ENCODE measurements at places on chromosomes 7 and 10.

GRCh38 chr10:98646998-98647917 lies 200.5 kb upstream of the HPS1 start:
- no peak for DNase-seq

DNA sequence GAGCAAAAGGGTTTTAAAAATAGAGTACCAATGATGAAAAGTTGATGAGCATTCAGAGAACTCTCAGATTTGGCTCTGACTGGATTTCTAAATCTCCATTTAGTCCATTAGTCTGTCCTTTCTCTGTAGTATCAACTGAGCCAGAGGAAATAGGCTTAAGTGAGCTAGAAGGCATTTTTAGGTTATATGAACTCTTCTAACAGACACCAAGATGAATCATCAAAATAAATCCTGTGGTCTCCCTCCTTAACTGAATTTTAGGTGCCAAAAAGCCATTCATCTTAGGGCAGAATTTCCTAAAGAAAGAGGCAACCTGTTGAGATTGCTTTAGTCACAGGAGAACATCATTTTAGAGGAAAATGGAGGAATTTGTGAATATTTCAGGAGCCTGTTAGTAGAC lies 305.1 kb downstream of the AUTS2 start:
- no peak for DNase-seq

- DNase-seq, result no peak
Observed at GRCh38 chr7:40694026-40694809, 559.4 kb downstream of the SUGCT start.

DNA sequence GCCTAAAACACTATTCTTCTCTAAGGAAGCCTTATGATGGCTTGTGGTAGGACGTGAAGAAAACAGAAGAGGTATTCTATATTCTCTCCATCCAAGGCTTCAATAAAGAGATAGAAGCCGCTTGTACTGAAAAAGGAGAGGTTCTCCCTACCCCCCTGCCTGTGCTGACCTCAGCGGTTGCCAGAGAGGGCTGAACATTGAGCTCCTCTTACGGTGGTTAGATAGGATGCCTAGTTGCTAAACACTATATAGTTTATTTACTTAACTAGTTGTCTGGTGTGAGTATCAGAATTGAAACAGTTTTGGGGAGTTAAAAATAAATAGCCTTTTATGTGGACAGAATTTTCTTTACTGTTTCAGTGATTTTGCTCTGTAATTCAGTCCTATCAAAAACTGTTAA lies 112.2 kb downstream of the TFPI2 start:
- DNase-seq, result no peak

DNA sequence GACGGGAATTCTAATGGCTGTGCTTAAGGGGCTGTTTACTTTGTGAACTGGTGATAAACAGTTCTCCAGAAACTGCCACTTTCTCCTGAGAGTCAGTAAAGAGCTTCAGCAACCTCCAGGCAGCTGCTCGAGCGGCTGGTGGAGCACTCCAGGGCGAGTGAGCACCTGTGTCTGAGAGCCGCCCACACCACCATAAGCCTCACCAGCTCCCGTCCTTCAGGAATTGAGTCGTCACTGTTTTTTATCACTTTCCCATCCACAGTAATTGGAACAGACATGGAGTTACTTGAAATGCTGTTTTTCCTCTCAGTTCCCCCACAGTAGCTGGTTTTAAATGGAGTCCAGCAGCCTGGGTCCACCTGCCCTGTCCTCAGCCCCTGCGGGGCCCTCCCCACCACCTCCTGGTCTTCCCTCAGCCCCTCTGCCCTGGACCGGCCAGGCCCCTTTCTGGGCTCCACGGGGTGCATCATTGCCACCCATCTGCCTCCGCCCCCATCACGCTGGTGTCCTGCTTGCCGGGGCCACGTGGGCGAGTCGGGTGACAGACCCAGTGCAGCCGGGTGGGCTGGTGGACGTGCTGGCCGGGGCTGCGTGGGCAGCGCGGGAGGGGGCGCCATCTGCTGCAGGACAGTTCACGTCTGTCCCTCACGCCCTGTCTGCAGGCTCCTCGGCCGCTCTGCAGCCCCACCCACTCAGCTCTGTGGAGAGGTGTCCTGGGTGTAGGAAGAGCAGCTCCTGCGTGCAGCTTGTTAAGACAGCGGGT lies 56.0 kb downstream of the NKX6-2 start:
- DNase-seq, result no peak

DNA sequence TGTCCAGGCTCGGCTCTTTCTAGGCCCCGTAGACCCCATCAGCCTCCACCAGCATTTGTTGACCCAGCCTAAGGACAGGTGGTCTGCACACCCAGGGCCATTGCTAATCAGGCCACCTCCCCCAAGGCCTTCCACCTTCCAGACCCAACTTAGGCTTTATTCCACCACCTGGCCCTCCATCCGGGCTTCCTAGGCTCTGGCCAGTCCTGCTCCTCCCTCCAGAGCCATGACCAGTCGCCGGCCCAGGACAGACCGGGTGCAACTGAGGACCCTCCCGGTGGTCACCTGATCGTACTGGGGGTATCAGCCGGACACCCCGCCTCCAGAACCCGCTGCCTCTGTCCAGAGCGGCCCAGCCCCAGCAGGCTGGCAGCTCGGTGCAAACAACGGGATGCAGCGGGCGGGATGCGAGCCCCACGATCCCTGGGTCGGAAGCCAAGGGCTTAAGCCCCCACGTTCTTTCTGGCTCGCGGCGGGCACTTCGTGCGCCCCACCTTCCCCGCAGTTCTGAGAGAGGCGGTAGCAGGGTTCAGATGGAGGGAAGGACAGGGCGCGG lies 545 bp downstream of the NACAD start:
- no peak for DNase-seq

DNA sequence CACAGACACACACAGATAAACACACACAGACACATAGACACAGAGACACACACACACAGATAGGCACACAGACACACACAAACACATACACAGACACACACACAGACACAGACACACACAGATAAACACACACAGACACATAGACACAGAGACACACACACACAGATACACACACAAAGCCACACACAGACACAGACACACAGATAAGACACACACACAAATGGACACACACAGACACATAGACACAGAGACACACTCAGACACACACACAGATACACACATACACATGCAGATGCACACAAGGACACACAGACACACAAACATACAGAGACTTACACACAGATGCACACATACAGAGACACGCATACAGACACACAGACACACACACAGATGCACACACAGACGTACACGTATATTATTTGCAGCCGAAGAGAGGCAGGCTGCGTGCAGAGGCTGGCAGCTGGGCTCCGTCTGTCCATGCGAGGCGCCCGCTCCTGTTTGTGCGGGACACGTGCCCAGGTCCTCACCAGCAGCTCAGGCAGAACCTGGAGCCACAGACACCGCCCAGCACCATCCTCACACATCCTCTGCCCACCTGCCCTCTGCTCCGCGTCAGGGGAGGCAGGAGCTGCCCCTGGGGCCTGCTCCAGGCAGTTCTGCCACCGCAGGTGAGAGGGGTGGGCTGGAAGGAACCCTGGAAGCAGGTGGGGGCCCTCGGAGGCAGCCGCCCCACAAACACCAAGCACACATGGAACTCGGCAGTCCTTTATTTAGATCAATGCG lies 1.2 kb downstream of the CALML5 start:
- DNase-seq, result no peak

- no peak for DNase-seq
Observed at GRCh38 chr10:101643546-101643945, 51.4 kb downstream of the FBXW4 start.

GRCh38 chr7:118182593-118183427 lies 1.2 kb upstream of the LSM8 start:
- no peak for DNase-seq

DNA sequence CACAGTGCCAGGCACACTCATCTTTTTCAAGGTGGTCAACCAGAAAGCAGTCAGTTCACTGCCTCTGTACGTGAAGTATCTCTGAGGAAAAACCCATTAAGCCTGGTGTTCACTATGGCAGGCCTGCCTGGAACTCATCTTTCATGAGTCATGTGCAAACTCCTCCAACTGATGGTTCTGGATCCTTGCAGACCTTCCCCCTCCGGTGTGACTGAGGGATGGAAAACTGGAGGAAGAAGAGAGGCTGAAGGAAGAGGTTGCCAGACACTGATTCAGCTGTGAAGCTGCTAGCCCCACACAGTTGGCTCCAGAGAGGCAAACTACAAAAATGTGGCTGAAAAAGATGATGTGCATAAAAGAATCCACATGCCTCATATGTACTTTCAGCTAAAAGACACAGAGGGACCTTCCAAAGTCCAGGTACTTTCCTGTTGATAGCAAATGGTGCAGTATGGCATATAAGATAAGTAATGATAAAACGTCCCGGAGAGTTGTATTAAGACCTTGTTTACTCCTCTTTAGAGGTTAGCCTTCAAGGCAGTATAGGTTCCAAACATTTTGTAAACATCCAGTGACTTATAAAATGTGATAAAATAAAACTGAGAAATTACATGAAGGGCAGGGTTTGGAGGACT lies 2.7 kb downstream of the CYP3A5 start:
- no peak for DNase-seq

DNA sequence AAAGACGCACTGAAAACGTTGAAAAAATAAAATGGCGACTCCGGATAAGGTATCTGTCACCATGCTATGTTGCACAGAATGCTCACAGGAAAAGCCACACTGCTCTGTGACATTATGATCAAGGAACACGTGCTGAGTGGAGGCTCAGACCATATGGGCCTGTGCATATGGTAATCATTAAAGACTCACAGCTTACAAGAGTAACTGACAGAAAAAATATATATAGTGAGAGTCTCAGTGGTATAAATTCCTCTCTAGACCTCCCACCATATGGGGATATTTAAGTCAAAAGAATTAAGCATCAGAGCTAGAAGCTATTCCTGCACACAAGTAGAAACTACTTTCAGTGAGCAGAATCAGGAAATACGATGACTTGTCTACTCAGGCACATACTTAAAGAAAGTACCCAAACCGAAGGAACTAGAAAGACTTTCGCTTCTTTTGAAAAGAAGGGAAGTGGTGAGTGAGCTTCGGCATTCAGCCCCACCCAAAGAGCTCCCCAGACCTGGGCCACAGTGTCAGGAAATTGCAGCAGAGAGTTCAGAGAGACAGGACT lies 65.1 kb upstream of the MPP7 start:
- DNase-seq, result peak; percentile 22

Data from stimulated activated CD8-positive, alpha-beta memory T cell treated with anti-CD3 and anti-CD28 coated beads, Interleukin-4, amount 100 ng/mL, for 4 hours (primary cell).